ENCODE measurements at places on chromosomes 7 and 10.

DNA sequence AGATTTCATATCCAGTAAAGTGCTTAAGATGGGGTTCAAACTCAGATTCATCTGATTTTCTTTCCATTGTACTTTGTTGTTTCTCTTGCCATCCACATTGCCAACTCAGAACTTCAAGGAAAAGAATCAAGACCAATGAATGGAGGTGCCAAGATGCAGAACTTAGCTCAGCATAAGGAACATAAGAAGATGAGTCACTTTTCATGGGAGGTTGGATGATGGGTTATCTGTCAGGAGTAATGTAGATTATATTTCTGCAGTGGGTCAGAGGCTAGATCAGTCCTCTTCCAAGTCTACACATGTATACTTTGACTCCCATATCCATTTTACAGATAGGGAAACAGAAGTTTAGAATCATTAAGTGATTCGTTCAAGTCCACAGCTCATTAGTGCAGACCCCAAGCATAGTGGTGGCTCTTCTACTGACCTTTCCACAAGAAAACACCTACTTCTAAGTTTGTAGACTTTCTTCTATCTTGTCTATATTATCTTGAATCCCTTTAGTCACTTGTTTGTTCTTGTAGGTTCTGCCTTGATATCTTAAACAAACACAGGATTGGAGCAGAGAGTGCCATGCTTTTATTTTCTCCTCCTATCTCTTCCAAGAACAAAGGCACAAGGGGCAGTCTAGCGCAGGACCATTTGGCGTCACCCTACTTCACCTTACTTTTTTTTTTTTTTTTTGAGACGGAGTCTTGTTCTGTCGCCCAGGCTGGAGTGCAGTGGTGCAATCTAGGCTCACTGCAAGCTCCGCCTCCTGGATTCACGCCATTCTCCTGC lies 14.0 kb upstream of the ADD3 start:
- DNase-seq = no peak

DNA sequence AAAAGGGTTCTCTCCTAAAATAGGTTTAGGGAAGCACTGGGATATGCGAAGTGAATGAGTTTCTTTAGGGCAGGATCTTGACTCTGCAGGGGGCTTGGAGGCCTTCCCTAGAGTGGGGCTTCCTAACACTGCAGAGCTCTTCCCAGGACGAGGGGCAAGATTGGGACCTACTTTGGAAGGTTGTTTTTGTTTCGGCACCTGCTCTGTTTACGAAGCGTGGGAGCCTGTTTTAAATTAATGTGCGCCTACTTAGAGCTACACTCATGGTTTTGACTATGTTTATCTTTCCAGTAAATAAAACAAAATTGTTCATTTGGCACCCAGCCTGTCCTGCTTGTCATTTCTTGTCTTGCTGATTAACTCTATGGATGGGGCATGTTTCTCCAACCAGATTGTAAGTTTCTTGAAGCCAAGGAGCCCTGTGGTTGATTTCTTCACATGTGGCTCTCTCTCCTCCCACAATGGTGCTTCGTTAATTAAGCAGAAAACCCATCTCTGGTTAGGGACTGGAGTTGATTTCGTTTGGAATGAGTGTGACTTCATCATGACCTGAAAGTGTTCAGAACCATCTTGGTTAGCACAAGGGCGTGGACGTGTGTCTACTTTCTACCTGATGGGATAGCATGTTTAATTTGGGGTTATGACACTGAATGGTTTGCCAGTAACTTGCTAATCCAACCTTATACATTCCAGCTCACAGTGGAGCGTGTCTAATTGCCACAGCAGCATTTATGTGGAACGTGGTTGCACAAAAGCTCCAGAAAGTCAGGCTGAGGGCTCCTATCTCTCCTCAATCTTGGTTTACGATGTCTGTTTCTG lies 98.1 kb downstream of the TCF7L2 start:
- peak; percentile 76 for DNase-seq

GRCh38 chr10:77444041-77444440 lies 193.6 kb downstream of the KCNMA1 start:
- DNase-seq = no peak

DNA sequence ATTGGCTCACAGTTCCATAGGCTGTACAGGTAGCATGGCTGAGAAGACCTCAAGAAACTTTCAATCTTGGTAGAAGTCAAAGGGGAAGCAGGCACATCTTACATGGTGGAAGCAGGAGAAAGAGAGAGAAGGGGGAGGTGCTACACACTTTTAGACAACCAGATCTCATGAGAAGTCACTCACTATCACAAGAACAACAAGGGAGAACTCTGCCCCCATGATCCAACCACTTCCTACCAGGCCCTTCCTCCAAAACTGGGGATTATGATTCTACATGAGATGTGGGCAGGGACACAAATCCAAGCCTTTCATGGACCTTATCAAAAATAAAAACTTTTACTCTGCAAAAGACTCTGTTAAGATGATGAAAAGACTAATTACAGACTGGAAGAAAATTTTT lies 183.2 kb upstream of the TRIM24 start:
- DNase-seq = no peak

DNA sequence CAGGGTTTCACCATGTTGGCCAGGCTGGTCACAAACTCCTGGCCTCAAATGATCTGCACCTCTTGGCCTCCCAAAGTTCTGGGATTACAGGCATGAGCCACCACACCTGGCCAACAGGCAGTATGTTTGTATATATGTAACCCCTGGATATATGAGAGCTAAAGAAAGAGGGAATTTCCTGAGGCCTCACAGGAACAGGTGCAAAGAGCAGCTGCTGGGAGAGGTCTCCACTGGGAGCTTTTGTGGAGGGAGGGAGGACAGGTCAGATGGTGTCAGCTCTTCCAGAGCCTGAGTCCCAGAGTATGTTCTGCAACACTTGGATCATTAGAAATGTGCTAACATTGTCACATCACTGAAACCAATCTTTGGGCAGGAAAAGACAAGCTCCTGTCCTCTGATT lies 110.1 kb upstream of the KIF5B start:
- no peak for DNase-seq

DNA sequence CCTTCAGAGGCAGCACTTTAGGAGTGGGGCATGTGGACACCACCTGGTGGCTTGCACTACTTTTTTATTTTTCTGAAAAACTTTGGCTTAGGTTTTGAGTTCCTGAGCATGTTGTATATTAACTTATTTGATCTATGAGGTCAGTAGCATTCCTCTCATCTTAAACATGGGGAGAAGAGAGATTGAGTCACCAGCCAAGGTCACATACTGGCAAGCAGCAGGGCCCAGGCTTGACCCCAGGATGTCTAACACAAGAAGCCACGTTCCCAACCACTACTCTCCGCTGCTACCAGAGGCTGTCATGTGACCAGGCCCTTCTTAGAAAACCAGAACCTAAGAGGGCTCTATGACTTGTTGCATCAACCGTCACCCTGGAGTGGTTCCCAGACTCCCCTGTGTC lies 210.3 kb upstream of the GPR26 start:
- DNase-seq = no peak

GRCh38 chr7:112622159-112622715 lies 141.4 kb downstream of the LSMEM1 start:
- DNase-seq = no peak

DNA sequence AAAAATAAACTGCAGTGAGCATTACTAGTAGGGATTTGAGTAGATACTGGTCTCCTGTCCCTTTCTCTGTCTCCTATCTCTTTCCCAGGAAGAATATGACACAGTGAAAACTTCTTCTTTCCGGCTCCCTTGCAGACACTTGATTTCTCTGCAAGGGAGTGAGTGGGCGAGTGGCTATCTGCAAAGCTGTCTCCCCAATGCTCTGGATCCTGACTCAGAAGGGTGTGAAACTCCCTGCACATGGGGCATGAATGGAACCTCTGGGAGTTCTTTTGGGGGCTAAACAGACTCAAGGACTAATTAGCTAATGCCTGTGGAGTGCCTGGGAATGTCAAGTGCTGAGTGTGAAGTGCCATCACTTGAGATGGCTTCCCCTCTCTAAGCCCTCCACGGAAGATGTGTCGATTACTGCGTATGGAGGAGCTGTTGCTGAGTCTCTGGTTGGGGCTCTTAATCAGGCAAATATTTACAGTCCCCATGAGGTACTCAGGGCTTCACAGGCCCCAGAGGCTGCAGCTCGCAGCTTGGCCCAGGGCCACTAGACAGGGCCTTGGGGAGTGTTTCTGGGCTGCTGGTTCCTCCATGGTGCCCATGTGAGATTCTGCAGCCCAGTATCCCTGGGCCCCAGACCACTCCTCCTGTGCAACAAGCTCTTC lies 139.8 kb downstream of the RPS24 start:
- no peak for DNase-seq

GRCh38 chr7:43612599-43613589 lies 30.0 kb downstream of the STK17A start:
- DNase-seq = no peak

- no peak for DNase-seq
Observed at GRCh38 chr10:96585736-96586418, 935 bp downstream of the TM9SF3 start.

DNA sequence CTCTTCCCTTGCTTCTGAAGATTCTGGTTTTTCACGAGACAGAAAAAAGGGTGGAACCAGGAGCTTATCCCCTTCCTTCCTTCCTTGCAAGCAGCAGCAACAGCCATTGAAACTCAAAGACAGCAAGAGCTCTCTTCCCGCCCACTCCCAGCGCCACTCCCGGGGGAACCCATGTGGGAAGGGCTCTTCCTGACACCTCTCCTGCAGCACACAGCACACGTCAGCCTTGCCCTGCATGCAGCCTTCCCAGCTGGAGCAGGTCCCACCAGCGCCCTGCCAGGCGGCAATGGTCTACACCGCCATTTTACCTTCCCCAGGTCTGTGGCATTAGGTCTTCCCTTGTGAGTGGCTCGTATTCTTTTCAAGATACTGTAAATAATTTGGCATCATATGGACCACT lies 161.8 kb downstream of the MGMT start:
- DNase-seq = no peak

- DNase-seq = no peak
Observed at GRCh38 chr7:92156990-92157389, 22.0 kb downstream of the LRRD1 start.

DNA sequence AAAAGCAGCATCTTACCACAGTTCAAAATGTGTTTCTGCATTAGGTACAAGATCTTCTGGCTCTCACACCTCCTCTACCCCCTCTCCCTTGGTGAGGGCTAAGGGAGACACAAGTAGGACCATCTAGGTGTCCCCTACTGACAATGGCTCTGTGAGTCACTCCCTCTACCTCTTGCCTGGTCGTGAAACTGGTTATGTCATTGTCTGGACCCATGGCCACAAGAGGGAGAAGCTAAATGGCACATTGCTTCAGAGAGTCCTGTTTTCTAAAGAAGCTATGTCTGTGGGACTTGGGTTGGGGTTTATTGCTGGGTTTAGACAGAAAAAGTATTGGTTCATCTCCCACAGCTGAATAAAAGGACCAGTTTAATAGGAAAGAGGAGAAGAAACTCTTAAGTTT lies 4.0 kb upstream of the PLXNA4 start:
- DNase-seq = no peak

GRCh38 chr7:101947899-101948298 lies 130.5 kb downstream of the CUX1 start:
- no peak for DNase-seq

DNA sequence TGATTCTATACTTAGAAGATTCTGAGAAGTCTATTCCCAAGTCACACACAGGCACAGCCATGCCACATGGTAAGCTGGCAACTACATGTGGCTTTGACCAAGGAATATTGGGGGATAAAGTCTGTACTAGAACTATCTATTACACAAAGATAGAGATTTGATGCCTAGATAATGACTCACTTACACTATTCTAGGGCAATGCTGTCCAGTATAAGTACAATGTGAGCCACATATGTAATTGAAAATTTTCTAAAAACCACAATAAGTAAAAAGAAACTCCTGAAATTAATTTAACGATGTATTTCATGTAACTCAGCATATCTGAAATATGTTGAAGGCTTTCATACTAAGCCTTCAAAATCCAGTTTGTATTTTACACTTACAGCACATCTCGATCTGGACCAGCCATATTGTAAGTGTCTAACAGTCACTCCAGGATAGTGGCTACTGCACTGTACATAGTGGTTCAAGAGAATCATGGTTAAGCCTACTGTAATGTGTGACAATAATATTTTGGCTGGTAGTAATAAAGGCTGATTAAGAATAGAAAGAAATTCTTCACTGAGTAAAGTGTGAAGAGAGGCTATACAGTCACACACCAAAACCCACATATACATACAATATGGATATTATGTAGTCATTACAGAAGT lies 62.8 kb downstream of the RTKN2 start:
- DNase-seq = no peak

- no peak for DNase-seq
Observed at GRCh38 chr7:29405891-29406290, 157.7 kb upstream of the PRR15 start.

DNA sequence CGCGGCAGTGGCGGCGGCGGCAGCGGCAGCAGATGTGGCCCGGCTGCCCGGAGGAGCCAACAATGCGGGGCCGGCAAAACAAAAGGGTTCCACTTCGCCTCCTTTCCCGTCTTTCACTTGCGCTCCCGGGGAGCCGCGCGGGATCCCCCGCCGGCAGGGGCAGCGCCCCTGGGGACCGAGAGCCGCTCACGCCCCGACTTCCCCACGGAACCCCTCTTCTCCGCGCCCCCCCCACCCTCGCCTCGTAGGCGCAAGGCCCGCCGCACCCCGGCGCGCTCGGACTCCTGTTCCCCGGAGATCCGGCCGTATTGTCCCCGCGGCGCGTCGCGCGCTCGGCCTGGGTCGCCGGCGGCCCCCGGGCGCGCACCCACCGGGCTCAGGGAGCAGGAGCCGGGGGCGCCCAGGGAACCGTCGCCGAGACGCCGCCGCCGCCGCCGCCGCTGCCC lies 854 bp downstream of the CTBP2 start:
- DNase-seq = no peak

- no peak for DNase-seq
Observed at GRCh38 chr10:4662576-4663161, 163.3 kb upstream of the AKR1E2 start.

- DNase-seq = peak; percentile 18
Observed at GRCh38 chr7:97179454-97180104, 62.1 kb downstream of the SDHAF3 start.

DNA sequence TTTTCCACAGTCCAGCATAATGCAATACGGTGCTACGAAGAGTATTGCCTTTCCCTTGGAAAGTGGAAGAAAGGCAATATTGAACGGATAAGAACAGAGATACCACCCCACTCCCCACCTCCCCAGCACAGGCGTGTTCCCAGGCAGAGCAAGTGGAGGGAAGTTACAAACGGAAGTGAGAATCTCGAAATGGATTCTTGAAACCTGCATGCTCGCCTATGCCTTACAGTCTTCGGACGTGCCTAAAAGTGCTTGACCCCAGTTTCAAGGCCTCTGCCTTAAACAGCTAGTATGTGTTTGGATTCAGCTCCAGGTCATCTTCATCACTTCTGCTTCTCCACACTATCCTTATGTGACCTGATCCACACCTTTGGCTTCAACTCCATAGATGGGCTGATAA lies 35.0 kb upstream of the USP6NL start:
- DNase-seq = no peak

- DNase-seq = no peak
Observed at GRCh38 chr7:79452032-79452494, 1.4 kb downstream of the MAGI2 start.

GRCh38 chr10:72234560-72235095 lies 18.6 kb upstream of the ASCC1 start:
- DNase-seq = no peak

- no peak for DNase-seq
Observed at GRCh38 chr7:25894002-25894901, 257.7 kb upstream of the NFE2L3 start.

- DNase-seq = no peak
Observed at GRCh38 chr7:102279537-102280400, 6.9 kb upstream of the SH2B2 start.
